AG08396 (cell line): ENCODE measurements at places on chromosomes 3 and 15.

DNA sequence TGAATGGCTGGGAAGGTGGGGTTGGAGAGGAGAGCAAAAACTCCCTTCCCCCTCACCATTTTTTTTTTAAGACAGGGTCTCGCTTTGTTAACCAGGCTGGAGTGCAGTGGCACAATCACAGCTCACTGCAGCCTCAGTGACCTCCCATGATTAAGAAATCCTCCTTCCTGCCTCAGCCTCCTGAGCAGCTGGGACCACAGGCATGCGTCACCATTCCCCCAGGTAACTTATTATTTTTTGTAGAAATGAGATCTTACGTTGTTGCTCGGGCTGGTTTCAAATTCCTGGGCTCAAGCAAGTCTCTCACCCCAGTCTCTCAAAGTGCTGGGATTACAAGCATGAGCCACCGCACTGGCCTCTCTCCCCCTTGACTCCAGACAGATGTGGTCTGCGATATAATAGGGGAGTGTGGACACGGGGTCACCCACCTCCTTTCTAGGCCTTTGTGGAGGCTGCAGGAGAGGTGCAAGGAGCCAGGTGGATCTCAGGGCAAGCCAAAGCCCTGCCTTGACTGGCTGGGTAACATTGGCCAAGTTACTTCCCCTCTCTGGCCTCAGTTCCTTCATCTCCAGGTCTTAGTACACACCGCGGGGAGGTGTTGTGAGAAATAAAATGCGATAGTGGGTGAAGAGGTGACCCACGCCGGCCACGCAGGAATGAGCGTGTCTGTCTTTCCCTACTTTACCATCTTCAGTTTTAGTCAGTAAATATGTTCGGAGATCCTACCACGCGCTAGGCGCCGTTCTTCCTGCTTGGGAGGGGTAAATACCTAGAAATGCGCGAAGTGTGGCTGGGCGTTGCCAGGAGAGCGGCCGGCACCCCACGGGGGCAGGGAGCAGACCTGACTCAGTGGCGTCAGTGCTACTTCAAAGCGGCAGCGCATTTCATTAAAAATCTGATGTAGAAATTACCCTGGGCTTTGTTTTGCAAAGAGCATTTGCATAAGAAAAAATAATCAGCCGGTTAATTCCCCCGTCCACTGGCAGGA is 20.2 kb upstream of the CORO2B start:
- no peak for DNase-seq

DNA sequence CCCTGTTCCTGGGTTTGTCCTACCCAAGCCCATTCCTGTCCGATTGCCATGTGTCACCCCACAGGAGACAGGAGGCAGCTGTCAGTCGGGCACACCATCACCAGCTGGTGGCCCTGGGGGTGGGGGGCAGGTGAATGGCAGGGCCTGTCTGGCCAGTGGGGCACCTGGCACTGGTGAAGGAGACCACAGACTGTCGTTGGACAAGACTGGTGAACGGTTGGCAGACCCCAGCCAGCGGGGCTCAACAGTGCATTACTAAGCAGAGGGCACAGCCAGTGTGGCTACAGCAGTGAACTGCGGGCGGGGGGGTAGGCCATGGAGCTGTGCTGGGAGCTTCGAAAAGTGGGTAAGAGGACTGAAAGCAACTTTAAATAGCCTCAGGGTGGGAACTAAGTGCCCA is 2.1 kb downstream of the SEMA7A start:
- no peak for DNase-seq

- no peak for DNase-seq
Observed at GRCh38 chr3:197567904-197568681, 12.3 kb upstream of the BDH1 start.

- peak; percentile 44 for DNase-seq
Observed at GRCh38 chr3:99172736-99173657, 271.5 kb upstream of the DCBLD2 start.

GRCh38 chr3:21377071-21377769 is 373.8 kb downstream of the ZNF385D start:
- no peak for DNase-seq

GRCh38 chr3:135263331-135263730 is 468.3 kb downstream of the EPHB1 start:
- DNase-seq, result no peak

DNA sequence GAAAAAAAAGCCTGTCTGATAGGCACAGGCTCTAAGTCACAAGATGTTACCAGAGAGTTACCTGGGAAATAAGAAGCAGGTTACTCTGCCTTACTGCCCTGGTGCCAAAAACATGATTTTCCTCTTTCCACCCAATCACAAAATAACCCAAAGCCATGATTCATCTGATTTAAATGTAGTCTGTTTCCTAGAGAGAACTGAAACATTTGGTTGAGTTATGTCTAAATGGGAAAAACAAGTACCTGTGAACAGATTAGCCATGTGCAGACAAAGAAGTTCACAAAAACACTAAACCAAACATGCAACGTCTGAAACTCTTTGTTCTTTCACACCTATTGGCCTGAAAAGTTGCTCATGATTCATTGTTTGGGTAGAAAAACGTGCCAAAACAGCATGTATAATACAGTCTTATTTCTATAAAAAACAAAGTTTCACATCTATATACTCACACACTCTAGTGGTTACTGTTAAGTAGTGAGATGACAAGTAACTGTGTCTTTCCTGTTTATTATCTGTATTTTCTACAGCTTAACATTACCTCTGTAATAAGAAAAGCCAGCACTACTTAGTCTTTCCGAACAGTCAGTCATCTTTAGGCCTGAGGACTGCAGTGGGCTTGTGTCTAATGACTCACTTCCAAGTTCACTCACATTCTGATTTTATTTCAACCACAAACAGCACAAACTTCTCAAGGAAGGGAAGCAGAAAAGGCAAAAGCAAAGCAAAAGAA is 30.2 kb downstream of the FAM174B start:
- DNase-seq, result no peak

GRCh38 chr3:107076946-107077345 is 300.3 kb upstream of the CCDC54 start:
- DNase-seq, result no peak

DNA sequence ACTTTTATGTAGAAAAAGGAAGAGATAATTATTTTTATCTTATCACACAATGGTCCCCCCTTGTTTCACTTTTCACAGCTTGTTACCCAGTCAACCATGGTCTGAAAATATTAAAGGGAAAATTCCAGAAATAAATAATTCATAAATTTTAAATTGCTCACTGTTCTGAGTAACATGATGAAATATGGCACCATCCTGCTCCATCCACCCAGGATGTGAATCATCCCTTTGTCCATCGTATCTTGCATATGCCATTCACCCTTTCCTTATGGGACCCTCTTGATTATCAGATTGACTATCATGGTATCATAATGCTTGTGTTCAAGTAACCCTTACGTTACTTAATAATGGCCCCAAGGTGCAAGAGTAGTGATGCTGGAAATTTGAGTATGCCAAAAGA is 43.7 kb downstream of the ANKRD28 start:
- DNase-seq, result no peak

- DNase-seq, result no peak
Observed at GRCh38 chr3:81782585-81782984, 21.1 kb upstream of the GBE1 start.

DNA sequence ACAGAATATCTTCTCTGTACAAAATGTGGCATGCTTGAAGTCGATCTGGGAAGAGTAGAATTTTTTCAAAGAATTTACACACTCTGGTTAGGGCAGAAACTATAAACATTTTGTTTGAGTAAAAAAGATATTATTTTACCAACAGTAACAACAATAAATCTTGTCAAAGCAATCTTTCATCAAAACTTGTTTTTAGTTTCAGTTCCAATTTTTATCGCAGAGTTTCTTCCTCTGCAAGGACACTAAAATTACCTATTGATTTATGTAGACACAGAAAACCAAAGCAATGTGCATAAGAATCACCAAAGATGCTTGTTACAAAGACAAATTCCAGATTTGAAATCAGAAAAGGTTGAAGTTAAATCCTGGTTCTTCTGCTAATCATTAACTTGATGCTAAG is 61.9 kb downstream of the CGGBP1 start:
- DNase-seq, result no peak

GRCh38 chr3:39531665-39532064 is 64.2 kb downstream of the MOBP start:
- DNase-seq, result no peak

- DNase-seq, result peak; percentile 56
Observed at GRCh38 chr3:101828691-101829436, 20.4 kb upstream of the NFKBIZ start.

DNA sequence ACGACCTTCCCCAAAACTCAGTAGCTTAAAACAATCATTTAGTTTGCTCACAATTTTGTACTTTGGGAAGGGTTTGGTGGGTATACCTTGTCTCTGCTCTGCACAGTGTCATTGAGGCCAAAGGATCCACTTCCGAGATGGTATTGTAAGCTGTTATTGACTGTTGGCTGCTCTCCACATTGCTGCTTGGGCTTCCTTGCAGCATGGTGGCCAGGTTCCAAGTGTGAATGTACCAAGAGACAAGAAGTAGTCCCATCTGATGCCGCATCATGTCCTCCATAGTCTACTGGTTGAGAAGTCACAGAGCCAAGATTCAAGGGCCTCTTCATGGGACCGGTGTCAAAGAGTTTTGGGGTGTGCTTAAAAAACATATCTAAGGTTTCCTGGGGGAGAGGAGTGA is 268.5 kb downstream of the PLCL2 start:
- DNase-seq, result no peak

DNA sequence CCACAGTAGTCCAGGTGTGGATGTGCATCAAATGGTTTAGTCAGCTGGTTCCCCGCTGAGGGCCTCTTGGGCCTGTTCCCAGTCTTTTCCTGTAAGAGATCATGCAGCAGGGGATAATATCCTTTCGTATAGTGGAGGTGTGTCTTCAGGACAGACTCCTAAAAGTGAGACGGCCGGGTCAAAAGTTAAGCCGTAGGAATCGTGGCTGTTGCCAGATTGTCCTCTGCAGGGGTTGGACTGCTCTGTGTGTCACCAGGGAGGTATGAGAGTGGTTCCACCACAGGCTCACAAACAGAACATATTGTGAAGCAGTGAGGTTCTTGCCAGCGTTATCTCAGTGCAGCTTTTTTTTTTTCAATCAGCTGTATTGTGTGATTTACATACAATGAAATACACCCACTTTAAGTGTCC is 95.0 kb downstream of the VGLL4 start:
- DNase-seq, result peak; percentile 80

DNA sequence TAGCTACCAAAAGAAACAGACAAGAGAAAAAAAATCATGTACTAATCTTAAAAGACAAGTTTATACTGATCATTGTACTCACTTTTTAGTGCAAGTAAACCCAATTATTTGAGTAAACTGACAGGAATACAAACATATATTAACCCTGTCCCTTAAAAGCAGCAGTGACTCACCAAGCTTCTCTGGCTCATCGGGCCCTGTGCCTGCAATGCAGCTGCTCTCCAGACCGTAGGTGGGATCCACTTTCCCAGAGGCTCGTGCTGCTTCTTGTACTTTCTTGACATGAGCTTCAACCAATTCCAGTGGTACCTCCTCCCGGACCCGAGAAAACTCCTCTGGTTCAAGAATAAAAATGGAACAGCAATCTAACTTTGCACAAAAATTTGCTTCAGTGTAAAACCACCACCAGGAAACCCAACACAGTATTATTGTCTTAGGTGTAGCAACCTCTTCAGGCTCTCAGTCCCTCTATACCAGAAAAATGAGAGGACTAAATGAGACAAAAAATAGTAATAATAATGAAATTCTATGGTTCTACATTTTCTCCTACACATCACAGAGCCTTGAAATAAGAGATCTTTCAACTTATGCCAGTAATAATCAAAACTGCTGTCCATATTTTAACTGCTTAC is 82.6 kb upstream of the CSPG5 start:
- peak; percentile 77 for DNase-seq

DNA sequence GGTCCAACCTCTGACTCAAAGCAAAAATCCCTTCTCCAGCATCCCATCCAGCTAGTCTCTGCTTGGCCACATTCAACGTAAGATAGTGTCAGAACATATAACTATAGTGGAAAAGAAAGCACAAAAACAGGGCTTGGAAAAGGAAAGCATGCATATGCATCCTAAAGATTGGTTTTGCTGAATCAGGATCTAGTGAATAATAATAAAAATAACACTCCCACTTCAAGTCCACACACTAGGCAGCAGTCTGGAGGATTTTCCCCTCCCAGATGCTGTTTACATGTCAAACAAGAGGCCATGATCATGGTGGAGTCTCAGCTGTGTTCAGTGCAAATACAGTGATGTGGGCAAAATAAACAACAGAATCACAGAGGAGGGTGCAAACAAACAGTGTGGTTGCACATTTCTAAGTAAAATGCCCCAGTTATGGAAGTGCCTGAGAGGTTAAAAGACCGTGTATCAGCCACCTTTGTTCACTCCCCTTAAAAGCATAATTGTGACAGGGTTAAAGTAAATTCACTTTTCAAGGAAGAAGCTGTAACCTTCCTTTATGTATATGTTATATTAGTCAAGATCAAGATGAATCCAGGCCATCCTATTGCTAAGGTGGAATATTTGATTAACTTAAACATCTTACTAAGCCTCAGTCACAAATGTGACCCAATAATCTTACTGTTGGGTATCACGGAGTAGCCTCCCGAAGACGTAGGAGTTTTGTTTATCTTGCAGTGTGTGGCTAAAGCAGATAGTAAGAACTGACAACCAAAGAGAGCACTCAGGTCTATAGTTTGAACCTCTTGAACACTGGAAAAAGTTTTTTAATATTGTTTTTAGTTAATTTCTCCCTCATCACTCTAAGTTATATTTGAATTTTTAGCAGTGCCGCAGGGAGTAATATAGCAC is 424.5 kb downstream of the SOX2 start:
- no peak for DNase-seq

DNA sequence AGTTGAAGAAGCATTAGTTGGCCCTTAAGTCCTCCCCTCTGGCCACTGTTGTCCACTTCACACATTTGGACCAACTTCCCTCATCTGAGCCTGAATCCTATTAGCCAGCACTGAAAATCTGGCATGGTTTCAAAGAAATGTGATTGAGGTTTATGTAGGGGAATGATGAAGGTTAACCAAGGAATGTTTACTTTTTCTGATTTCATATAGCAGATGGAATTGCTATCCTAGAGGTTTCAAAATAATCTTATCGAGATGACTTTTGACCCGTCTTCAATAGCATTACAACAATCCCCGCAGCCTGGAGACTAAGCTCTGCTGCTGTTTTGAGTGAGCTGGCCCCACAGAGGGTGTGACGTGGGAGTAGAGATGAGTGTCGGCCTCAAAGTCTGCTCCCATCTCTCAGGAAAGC is 200.8 kb upstream of the IL12A start:
- DNase-seq, result no peak

DNA sequence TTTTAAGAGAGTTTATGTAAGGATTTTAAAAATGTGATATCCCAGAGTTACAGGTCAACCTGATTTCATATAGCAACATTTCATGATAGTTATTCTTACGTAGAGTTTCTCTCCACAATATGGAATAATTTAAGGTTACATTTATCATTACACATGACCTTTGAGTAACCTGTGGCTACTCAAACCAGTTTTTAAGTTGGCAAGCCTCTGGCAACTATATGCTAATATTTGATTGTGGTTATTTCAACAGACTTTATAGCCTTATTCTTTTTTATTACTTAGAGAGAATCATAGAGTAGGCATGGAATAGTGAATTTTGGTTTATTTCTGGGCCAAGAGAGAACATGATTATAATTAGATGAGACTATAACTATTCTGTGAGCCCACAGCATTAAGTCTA is 504.9 kb downstream of the NLGN1 start:
- DNase-seq, result no peak

- no peak for DNase-seq
Observed at GRCh38 chr3:18284716-18285115, 140.4 kb downstream of the SATB1 start.
